CD4-positive, alpha-beta T cell (primary cell): ENCODE measurements at places on chromosomes 4 and X.

DNA sequence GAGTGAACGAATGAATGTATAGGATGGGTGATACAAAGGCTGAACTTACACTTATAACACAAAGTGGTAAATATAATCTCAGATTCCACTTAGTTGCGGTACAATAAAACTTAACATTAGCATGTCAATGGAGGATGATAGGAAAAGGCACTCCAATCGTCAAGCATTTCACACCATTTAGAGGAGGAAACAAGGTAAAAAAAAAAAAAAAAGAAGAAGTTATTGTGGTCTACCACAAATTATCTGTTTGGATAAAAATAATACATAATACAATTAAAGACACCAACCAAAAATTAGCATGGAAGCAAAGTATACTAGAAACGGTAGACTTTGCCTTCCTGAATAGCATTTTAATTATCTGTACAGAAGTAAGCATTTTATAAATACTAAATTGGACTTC lies 205.5 kb downstream of the PPP3CA start:
- no peak for DNase-seq

- DNase-seq, result no peak
Measured at GRCh38 chr4:31416498-31416897, 696.3 kb downstream of the PCDH7 start.

DNA sequence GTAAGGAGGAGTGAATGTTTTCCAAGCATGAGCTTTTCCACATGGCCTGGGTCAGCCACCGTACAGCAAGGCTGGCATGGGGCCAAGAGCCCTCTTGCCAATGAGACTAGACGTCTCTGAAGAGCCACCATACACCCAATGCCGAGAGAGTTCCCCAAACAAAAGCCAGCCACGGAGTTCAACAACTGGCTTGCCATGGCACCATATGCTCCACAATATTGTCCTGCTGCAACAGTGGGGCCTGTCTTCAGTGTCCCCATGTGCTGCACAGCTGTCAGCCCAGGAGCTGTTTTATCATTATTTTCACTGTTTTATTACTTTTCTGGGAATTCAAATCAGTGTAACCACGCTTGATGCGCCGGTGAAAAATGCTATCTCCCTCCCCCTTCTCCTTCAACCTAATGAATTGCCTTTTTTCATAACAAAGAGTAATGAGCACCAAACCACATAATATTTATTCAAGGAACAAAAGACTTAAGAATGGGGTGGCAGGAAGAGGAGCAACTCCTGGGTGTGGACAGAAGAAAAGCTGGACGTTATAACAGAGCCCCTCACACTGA lies 18.4 kb downstream of the MAML3 start:
- no peak for DNase-seq

DNA sequence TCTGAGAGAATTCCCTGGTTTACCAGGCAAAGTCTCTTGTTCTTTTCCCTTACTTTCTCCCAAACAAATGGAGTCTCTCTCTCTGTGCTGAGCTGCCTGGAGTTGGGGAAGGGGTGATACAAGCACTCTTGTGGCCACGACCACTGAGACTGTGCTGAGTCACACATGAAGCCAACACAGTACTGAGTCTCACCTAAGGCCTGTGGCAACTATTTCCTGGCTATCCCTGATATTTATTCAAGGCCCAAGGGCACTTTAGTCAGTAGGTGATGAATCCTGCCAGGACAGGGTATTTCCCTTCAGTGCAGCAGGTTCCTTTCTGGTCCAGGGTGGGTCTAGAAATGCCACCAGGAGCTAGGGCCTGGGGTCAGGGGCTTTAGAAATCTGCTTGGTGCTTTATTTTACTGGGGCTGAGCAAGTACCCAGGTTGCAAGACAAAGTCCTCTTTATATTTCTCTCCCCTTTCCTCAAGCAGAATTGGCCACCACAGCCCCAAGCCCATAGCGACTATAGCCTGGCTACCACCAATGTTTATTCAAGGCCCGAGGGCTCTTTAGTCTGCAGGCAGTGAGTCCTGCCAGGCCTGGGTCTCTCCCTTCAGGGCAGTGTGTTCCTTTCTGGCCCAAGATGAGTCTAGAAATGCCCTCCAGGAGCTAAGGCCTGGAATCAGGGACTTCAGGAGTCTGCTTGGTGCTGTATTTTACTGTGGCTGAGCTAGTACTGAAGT lies 10.5 kb downstream of the ARL13A start:
- DNase-seq, result no peak

DNA sequence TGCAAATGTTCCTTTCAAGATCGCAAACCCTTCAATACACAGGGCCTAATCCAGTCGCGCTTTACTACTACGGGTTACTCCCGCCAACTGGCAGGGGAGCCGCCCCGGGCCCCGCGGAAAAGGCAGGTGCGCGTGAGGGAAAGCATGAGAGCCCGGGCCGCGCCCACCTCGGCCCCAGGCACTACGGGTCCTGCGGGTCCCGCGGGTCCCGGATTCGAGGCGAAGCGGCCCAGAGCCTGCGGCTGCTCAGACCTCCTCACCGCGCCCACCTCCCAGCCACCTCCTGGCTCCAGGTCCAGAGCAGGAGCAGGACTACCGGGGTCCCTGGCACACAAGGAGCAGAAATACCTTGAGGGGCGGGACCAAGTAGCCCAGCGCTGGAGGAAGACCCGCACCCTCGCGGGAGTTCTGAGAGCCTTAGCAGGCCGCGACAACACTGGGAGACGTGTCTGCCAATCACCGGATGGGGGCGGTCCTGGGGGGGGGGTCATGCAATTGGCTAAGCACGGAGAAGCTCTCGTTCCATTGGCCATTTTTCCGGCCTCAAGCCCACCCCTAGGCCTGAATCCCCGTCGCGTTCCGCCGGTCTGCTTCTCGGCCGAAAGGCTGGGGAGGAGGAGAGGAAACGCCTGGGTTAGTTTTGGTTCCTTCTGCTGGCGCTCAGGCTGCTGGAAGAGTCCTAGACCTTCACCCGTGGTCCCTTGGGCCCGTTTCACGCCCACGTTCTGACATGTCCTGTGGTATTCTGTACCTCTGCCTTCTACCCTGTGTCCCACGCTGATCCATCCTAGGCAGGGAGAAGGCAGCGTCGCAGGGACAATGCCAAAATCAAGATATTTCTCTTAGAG lies 29.0 kb downstream of the ERVMER34-1 start:
- DNase-seq, result peak; percentile 76

GRCh38 chr4:145602129-145602760 lies 16.9 kb upstream of the MMAA start:
- DNase-seq, result no peak

- no peak for DNase-seq
Measured at GRCh38 chrX:150475461-150475860, 93.0 kb upstream of the MTM1 start.

DNA sequence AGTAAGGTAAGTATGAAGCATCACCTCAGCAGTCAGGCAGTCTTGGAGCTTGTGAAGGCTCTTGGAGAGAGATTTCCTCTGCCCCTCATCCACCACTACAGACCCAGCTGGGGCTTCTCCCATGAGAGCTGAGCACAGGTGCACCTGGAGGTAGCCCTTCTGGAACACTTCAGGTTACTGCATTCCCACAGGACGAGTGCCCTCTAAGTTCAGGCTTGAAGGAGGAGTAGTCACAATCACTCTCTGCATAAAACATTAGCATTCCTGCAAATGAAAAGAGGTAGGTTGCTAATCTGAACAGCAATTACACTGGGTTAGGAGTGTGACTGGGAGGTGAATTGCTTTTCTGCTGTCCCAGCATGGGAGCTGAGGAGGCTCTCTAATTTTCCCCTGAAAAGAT lies 308.8 kb downstream of the TEX13C start:
- DNase-seq, result no peak

GRCh38 chrX:68462653-68463052 lies 29.4 kb upstream of the OPHN1 start:
- peak; percentile 31 for DNase-seq

- DNase-seq, result peak; percentile 5
Measured at GRCh38 chrX:120790118-120790517, 85.5 kb downstream of the CT47B1 start.

DNA sequence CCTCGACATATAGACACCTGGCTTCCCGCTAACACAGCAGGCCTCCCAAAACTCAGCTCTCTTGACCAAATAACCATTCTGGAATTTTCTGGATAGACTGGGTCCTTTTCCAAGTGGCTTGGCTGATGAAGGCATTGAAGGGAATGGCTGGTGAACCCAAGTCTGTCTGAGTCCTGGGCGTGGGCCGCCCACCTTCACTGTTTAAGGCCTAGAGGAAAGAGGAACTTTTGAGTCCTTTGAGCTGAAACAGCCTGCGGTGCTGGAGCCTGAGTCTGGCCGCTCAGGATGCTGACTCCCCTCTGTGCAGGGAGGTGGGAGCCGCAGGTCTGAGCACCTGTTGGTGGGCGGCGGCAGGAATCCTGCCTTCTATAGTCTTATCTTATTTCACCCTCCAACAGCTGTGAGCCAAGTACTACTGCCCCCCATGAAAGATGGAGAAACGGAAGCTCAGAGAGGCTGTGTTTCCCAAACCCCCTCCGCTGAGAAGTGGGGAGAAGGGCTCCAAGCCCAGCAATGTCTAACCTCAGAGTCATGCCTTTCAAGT lies 23.4 kb downstream of the ACOX3 start:
- DNase-seq, result no peak

DNA sequence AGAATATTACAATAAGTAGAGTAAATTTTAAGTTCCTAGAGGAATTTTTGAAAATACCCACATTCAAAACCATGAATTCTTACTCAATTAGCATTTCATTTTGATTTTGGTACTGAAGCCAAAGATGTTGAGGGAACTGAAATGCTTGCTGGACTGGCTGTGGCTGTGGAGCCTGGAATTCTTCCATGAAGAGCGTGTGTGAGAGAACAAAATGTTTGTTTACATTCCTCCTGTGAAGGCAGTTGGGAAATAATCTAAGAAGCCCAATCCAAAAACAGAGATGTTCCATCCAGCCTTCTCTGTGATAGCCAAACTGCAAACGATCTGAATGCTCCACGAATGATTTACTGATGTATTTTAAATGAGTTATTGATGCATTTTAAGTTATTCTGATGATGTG lies 3.8 kb upstream of the ADH1B start:
- no peak for DNase-seq

DNA sequence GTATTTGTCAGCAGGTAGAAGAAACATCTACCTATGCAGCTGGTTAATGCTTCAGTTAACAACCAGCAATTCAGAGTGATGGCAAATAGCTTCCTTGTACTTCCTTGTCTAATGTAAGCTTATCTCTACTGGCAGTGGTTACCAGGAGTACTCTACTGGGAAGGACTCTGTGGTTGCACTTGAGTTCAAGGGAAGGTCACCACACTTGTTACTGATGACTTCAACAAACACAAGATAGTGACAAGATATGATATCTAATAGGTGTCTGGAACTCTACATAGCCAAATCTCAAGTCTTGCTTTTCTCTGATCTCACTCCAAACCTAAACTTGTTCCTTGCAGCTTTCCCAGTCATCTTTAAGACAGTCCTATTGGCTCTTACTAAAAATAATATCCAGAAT lies 1644.9 kb upstream of the TENM3 start:
- no peak for DNase-seq

DNA sequence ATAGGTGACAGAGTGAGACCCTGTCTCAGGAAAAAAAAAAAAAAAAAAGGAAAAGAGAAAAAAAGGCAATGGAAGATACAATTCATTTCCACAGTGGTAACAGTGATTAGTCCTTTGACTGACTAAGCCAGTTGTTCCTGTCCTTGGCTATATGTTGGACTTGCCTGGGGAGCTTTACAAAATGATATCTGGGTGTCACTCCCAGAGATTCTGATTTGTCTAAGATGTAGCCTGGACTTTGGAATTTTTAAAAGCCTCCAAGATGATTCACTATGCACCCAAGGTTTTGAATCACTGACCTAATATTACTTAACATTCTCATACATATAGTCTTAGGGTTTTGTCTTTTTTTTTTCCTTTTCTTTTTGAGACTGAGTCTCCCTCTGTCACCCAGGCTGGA lies 16.9 kb downstream of the HELQ start:
- no peak for DNase-seq

DNA sequence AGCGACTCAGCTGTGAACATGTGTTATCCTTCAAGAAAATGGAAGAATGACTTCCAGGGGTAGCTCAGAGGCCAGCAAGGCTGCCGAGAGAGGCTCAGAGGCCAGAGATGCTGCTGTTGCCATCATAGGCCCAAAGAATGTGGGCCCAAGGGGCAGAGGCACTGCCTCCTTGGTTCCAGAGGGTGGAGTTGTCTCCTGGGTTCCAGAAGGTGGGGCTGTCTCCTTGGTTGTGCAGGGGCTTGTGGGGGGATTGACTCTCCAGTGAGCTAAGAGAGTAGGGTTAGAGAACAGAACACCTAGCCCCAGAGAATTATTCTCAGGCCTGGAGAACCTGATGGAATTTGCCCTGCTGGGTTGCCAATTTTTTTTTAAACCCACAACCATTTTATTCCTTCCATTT lies 62.6 kb downstream of the DGKK start:
- DNase-seq, result no peak

GRCh38 chrX:63426519-63426918 lies 75.4 kb upstream of the SPIN4 start:
- no peak for DNase-seq

DNA sequence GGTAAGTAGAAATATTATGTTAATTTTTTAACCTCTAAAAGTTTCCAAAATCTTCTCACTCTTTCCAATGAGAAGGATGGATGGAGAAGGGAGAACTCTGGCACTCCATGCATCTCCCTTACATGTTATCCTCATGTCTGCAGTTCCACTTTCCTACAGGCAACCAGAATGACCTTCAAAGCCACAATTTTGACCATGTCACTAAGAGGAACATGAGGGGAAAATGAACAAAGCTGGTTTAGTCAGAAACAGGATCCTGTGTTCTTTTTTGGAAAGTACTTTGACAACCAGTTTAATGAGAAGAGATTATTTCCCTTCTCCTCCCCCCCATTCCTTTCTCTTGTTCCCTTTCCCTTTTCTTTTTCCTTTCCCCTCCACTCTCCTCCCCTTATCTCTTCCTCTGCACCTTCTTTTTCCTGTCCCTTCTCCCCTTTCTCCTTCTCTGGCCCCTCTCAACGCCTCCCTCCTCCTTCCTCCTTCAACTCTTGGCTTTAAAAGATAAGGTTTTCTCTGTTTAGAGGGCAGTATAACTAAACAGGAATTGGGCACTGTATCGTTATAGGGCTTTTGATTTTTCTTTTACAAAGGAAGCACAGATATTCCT lies 42.5 kb downstream of the DTHD1 start:
- DNase-seq, result peak; percentile 30

DNA sequence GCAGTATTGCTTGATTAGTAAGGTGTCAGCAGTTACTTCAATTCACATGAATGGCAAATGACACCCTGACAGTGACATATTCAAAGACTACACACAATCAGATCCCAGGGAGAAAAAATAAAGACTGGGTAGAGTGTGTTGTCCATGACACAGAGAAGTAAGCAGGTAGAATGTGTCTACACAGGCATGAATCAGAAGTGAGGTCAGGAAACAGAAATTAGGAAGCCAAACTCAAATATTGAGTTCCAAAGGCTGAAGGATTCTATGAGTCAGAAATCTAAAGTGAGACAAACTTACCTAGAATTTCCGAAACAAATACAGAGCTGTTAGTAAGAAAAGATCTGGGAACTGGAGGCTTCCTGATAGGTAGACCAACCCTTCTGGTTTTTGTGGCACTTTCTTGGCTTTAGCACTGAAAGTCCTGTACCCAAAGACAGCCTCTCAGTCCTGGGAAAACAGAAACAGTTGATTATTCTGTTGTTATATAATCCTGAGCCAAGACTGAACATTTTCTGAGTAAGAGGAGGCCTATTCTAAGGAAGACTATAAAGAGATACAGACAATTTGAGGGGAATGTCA lies 24.3 kb upstream of the GLRA2 start:
- DNase-seq, result no peak
